ENCODE measurements at places on chromosomes 7 and 10. TPM values are rescaled to one million over a fixed set of nuclear protein-coding genes. Genes with fewer than 3 reads are reported as not detected.

Gene SUN3
- not detected for polyA plus RNA-seq

Gene WAC
- 147 TPM for polyA plus RNA-seq

Gene AEBP1
- 74.3 TPM for polyA plus RNA-seq

Gene TRIM74
- polyA plus RNA-seq, result 3.0 TPM

Gene UPK3BL2
- polyA plus RNA-seq, result 3.0 TPM

Gene SLC26A5
- 0.55 TPM for polyA plus RNA-seq

Gene PMPCB
- 100 TPM for polyA plus RNA-seq

Gene CTAGE8
- polyA plus RNA-seq, result 3.5 TPM

Gene ASZ1
- polyA plus RNA-seq, result not detected

Gene ADAMTS14
- polyA plus RNA-seq, result 1.2 TPM

Gene TAS2R5
- 4.0 TPM for polyA plus RNA-seq

Gene LHPP
- polyA plus RNA-seq, result 23.9 TPM

DNA sequence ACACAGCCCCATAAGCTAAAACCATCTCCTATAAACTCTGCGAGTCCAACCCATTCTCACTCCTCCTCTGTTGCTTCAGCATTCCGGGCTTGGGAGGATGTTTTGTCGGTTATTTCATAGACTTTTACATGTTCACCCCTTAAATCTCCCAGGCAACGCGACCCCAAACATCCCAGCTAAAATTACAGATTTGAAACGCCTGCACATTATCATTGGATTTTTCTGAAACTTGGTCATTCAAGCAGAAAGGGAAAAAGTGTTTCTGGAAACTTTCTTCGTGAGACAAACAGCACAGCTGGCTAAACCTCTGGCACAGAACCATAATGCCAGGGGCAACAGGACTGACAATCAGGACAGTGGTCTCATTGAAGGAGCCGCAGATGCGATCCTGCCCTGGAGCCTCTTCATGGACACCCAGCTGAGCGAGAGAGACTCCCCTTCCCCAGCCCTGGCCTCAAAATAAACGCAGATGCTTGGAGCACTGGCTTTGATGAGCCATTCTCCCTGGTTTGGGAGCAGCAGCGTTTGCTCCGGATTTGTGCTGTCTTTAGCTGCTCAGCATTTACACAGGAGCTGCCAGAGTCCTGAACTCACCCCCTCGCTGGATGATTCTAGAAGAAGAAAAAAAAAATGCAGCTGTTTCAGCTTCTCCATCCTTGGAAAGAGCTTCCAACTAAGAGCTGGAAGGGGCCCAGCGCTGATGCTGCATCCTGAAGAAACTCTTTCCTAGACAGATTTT lies 30.1 kb downstream of the AFAP1L2 start:
- no peak for DNase-seq

GRCh38 chr7:129208667-129209066 lies 16.2 kb upstream of the AHCYL2 start:
- no peak for DNase-seq

DNA sequence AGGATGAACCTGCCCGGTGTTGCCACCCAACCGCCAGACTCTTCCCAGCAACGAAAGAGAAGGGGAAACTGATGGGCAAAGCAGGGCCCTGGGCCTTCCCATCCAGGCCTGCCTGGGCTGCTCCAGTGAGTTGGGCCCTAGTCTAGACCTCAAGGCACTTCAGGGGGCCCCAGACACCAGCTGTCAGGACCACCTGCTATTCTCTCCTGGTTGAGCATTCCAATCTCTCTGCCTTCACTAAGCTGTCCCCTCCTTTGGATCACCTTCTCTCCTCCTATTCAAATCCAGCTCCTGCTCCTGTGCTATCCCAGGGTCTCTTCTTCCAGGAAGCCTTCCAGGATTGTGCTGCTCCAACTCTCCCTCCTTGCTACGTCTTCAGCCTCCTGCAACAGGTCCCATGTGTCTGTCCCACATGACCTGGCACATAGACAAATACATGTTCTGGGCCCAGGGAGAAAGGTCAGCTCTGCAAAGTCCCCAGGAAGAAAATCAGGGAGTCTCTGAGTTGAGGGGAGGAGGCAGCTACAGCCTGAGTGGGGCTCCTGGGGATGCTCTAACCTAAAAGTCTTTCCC lies 3.1 kb downstream of the STX1A start:
- no peak for DNase-seq

- DNase-seq, result no peak
Observed at GRCh38 chr7:130461272-130461671, 20.5 kb upstream of the CEP41 start.

DNA sequence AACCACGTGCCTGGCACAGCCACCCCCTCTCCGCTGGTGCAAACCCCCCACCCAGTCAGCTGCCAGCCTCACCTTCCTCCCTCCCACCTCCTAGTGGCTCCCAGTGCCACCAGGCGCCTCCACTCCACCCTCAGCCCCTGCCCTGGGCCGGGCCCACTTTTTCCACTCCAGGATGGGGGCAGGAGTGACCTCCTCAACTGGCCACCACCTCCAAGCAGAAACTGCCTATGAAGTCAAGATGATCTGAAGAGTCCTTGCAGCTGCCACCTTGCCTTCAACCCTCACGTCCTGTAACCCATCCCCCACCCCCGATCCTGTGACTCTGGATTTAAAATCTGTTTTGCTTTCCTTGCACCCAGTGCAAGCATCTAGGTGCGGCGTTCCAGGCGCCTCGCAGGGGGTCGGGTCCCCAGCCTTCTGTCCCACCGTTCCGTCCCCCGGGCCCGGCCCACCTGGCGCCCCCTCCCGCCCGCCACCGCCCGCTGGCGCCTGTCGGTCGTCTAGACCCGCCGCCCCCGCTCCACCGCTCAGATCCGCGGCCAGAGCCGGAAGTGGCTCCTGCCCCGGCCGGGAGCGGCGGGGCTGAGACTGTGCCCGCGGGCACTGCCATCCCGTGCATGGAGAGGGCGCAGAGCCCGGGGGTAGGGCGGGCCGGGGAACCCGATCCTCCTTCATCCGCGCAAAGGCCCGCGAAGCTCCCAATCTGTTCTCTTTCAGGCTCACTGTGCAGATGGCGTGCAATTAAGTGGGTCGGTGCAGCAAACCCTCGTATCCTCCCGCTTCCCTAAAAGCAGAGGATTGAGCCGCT lies 51.2 kb upstream of the GTF2I start:
- DNase-seq, result no peak

GRCh38 chr7:92691578-92691977 lies 101.4 kb upstream of the FAM133B start:
- no peak for DNase-seq

GRCh38 chr7:28195910-28196620 lies 15.5 kb upstream of the JAZF1 start:
- no peak for DNase-seq

DNA sequence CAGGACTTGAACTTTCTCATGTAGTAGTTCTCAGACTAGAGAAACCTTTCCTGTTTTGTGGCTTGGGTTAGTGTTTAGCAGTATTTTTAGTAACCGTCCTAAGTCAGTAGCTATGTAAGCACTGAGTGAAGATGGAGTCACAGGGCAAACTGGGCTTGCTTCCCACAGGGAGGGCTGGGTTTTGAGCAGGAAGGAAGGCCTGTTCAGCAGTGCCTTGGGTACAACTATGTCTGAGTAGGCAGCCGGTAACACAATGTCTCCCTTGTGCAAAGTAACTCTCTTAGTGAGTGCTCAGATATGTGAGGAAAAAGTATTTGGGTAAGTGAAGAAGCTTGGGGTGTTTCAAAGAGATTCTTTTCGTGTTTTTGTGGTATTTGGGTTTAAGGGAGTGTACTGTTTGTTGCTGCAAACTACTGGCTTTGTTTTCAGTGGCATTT lies 96.4 kb downstream of the CCSER2 start:
- peak; percentile 47 for DNase-seq

DNA sequence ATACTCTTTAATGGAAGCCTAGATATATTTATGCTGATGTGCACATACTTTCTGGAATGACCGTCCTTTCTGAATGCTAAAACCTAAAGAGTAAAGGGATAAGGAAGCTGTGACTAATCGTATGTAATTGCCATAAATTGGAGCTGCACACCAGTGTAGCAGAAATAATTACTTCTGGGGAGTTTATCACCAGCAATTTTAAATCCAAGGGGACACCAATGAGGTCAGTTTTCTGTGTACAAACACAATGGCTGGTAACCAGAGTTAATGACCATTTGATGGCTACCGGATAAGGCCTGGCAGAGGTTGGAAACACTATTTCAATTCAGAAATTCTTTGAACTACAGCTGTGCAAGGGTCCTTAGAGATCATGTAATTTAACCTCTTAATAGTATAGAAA lies 670.1 kb downstream of the REEP3 start:
- DNase-seq, result no peak

DNA sequence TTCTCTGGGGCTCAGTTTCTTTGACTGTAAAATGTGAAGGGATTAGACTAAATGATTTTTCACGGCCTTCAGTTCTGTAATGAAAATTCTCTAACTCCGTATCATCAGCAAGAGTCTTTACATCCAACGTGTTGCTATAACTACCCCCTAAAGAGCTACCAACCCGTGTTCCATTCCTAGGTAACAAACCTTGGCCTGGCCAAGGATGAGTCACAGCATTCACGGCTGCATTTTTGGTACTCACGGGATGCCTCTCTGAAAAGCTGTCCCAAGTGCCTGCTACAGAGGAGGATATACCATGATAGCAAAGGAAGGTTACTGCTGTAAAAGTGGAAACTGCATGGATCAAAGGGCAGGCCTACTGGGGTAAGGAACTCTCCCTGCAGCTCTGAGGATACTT lies 5.9 kb downstream of the LRRC4 start:
- no peak for DNase-seq

GRCh38 chr10:78757344-78757925 lies 311.3 kb upstream of the ZMIZ1 start:
- no peak for DNase-seq

DNA sequence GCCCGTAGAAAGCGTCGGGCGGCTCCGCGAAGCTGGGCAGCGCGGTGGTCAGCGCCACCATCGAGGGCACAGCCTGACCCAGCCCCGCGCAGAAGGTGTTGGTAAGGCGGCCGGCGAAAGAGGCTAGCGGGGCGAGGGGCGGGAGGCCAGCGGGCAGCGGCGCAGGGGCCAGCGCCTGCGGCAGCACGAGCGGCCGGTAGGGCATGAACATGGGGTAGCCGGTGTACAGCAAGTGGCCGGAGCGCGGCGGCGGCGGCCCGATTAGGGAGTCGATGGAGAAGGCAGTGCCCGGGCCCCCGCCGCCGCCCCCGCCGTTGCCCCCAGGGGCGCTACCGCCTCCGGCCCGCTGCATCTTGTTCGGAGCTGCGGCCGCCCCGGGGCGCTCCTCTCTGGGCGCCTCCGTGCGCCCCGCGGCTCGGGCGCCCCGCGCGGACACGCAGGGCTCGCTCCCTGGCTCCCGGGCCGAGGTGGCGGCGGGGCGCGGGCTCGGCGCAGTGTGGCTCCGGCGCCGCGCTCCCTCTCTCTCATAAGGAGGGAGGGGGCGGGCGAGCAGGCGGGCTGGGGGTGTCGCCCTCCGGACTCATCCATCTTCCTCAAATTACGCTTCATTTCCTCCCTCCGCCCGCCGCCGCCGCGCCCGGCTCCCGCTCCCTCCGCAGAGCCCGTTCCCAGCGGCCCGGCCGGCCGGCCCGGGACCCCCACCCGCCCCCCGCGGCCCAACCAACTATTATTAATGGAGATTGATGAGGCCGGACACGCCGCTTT lies at the start of gene GBX1:
Gene GBX1, minus strand, starts transcription at position 498 of the 765 bp plus-strand sequence. Its CDS starts 146 bp downstream, at position 352.
- DNase-seq, result no peak

- no peak for DNase-seq
Observed at GRCh38 chr10:87753995-87754866, 63.8 kb downstream of the ATAD1 start.

DNA sequence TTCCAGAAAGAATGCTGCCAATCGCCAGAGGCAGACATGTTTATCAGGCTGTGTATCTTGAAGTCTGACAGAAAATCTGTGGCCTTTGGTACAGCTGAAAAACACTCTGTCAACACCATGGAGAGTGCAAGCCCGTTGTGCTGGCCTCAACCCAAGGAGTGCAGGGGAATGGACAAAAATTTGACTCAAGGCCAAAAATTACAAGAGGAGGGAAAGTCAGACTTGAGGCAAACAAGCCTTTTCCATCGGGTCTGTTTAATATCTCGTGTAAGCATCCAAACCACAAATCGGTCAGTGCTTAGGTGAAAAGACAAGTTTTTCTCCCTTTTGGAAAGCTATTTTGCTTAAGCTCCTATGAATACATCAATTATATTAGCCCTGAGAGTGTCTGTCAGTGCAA lies 305.3 kb upstream of the NFE2L3 start:
- DNase-seq, result no peak

- DNase-seq, result no peak
Observed at GRCh38 chr7:155532792-155533119, 13.6 kb downstream of the CNPY1 start.

All from left renal pelvis (tissue), 4 donors.